T47D (cell line): ENCODE measurements at places on chromosomes 2 and 18.

- no peak for DNase-seq
Measured at GRCh38 chr2:47034973-47035609, 119.5 kb upstream of the MCFD2 start.

DNA sequence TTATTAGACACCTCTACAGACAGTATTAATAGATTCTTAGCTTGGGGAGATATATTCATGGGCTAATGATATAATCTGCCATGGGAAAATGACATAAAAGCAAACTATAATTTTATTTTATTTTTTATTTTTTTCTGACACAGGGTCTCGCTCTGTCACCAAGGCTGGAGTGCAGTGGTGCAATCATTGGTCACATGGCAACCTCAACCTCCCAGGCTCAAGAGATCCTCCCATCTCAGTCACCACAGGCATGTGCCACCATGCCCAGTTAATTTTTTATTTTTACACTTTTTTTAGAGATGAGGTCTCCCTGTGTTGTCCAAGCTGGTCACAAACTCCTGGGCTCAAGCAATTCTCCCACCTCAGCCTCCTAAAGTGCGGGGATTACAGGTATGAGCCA is 39.3 kb downstream of the RTN4 start:
- no peak for DNase-seq

DNA sequence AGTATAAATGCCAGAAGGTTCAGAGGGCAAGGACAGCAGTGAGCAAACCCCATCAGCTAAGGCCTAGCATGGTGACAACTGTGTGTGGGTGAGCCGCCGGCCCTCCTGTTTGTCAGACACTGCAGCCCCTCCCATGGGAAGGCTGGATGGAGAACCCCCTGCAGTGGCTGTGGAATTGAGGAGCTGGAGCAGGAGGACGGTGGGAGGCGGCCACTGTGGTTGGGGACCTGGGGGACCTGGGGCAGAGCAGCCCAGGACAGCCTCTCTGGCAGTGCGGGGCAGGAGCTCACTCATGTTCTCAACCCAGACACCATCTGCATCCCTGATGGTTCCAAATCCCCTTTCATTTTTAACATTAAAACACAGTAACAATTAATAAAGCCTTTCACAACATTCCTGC is 68.8 kb downstream of the TSHZ1 start:
- DNase-seq, result no peak

- peak; percentile 67 for DNase-seq
Measured at GRCh38 chr2:120343433-120344105, 2.4 kb upstream of the INHBB start.

DNA sequence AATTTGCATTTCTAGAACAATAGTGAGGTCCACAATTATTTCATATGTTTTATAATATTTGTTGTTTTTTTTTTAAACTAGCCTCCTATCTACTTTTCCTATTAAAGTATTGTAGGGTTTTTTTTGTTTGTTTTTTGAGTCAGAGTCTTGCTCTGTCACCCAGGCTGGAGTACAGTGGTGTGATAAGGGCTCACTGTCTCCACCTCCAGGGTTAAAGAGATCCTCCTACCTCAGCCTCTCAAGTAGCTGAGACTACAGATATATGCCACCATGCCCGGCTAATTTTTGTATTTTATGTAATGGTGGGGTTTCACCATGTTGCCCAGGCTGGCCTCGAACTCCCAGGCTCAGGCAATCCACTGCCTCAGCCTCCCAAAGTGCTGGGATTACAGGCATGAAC is 122.5 kb downstream of the SLC39A10 start:
- no peak for DNase-seq

GRCh38 chr18:45691816-45692179 is 32.2 kb upstream of the SLC14A1 start:
- DNase-seq, result no peak

DNA sequence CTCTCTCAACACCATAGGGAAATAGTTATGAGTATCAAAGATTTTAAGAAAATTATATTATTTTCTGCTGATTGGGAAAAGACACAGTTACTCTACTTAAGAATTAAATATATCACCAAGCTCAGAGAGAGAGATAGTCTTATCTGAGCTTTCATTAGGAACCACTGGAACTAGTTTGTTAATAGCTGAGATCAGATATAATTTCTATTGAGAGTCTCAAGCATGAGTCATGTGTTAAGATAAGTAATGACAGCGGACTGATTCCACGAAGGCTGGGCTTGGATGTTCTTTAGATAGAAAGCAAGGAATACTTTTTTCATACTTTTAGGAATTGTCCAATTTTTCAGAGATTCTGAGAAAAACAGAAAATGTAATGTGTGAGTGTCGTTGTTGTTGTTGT is 44.4 kb upstream of the RBM44 start:
- DNase-seq, result no peak

DNA sequence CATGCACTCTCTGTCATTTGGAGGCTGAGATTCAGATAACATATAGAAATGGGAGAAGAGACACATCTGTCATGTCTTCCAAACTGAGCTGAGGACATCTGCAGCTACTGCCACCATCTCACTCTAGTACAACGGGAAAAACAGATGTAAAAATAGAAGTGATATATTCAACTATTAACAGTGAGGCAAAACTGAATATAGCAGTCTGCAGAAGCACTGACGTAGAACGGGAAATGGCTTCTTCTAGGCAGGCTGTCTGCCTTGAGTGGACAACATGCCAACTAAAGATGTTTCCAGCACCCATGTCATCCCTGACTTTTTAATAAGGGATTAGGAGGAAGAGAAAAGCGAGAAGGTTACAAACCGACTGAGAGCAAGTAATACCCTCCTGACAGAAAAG is 51.6 kb downstream of the MRPL33 start:
- DNase-seq, result no peak

DNA sequence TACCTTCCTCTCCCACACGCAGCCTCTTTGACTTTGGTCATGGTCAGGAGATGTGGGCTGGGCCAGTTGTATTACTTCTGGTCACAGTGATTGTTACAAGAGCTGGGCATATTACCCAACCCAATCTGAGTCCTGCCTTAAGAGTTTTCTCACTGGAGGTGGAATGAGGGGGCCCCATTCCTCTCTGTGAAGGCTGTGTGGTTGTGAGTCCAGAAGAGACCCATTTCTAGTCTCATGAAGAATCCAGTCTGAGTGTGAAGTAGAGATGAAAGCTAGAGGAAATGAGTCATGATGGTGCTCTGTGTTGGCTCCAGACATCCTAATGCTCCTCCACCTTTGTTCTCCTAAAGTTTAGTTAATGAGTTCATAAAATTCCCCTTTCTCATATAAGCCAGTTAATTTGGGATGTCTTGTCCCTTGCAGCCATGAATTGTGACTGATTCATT is 50.8 kb upstream of the RASGRP3 start:
- no peak for DNase-seq

DNA sequence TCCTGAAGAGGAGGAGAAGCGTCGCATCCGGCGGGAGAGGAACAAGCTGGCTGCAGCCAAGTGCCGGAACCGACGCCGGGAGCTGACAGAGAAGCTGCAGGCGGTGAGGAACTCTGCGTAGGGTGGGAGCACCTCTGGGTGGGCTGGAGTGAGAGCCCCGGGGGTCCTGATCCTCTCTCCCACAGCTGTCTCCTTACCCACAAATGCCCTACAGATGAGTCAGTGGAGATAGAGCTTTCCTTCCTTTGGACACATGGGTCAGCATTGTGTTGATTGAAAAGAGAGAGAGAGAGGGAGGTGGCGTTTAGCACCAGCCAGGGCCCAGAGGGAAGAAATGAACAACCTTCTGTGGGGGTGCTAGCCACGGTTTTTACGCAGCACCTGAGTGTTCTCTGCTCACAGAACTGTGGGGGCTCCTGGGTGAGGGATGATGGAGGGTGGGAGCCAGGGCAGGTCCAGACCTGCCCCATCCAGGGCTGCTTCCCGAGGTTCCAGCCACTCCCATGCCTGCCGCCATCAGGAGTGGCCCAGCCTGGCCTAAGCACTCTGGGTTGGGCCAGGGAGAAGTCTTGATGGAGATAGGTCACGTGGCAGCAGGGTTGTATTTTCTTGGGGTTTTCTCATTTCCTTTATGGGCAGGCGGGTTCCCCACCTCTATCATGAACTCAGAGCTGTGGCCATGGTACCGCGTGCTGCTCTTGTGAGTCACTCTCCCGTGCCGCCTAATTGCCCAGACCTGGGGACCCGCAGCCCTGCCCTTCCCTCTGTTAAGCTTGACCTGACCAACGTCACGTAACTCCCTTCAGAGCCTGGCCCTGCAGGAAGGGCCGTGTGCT is 16.3 kb downstream of the FOSL2 start:
- DNase-seq, result no peak

DNA sequence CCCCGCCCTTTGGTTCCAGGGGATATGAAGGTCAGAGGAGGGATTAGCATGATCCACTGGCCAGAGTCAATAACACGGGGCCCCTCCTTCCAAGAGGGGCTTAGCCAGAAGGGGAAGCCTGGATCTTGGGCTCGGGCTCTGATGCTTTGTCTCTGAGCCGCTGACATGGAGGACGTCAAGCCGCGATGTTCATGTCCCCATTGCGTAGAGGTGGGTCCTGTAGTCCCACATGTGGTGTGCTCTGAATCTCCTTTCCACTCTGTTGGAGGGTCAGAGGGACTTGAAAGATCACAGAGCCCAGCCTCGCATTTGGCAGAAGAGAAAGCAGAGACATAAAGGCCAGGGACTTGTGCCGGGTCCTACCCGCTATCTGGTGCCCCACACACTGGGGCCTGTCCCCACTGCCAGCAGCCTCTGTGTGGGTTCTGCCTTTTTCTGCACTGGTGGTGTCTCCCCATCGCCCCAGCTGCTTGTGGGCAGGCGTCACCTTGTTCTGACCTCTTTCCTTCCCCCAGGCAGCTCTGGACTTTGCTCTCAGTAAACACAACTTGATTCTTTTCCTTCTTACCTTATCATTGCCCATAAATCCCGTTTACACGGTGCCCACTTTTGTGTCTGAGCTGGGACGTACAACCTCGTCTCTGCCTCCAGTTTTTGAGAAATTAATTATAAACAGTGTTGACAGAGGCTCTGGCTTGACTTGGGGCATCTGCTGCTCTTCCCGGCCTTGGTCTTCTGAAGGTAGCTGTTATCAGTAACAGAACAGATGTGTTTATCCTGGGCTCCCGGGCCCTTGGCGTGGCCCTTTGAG is 48.8 kb downstream of the SH3BP4 start:
- no peak for DNase-seq

- no peak for DNase-seq
Measured at GRCh38 chr2:213137064-213137463, 14.3 kb downstream of the IKZF2 start.

DNA sequence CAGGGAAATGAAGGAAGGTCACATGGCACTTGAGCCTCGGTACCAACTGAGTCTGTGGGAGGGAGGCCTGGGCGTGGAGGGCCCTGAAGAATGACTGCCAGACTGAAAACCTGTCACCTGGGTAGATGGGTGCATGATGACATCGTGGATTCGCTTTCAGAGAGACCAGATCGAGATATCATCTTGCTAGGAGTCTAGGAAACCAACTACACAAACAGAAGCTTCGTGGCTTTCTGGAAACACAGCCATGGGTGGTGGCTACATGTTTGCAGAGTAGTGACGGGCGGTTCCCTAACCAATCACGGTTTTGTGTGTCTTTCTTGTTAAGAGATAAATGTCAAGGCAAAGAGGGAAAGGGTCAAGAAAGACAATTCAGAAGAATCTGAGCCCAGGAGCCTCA is 155.0 kb downstream of the EIPR1 start:
- DNase-seq, result peak; percentile 80

DNA sequence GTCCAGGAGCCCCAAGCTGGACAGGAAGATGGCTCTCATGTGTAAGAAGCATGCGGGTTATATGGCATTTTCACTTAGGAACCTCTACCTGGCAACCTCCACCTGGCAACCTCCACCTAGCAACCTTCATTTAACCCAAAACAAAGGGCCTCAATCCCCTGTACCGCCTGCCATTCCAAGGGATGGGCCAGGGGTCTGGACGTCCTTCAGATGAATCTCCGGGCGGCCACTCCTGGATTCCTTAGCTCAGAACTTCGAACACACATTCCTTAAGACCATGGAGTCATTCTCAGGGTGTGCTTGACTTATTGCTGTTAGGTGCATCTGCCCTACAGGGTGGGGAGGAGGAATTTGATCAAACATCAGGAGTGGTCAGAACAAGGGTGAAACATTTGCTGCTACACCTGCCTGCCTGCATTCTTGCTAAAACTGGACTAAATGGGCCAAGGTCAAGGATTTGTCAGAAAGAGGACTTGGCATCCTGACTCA is 277.6 kb downstream of the PHLPP1 start:
- DNase-seq, result no peak

DNA sequence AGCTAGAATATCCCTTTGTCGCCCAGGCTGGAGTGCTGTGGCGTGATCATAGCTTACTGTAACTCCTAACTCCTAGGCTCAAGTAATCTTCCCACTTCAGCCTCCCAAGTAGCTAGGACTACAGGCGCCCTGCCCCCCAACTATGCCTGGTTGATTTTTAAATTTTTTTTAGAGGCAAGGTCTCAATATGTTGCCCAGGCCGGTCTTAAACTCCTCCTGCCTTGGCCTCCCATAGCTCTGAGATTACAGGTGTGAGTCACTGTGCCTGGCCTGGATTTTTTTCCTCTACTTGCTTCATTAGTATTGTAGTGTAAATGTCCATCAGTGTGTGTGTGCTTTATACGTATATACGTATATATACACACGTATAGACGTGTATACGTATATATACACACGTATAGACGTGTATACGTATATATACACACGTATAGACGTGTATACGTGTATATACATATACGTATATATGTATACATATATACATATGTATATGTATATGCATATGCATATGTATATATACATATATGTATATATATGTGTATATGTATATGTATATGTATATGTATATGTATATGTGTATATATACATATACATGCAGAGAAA is 124.4 kb downstream of the DIS3L2 start:
- DNase-seq, result no peak

DNA sequence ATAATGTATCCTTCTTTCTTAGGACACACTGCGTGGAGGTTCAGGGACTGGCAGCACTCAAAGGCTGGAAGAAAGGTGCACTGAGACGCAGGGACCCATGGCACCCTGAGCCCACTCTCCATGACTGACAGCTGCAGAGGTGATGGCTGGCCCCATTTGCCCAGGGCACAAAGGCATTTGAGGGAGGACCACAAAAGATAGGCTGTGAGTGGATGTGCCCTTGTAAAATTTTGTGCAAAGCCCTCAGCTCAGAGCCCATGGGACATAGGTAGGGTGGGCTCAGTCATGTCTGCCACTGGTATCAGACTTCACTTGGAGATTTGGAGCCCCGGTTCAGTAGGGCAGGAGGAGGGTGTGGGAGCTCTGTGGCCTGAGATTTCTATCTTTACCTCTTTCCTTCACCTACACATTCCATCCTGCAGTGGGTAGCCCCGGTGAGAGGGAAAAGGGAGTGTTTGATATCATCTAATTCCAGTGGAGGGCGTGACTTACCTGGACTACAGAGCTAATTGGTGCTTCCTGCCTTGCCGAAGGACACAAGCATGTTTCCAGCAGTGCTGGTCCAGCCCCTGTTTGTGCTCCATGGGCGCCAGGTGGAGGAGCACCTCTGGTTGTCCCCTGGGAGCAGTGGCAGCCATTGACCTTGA is 312.2 kb downstream of the EN1 start:
- DNase-seq, result no peak

- no peak for DNase-seq
Measured at GRCh38 chr2:16291226-16291625, 350.9 kb downstream of the MYCN start.
